Fibroblast of lung (primary cell): ENCODE measurements at places on chromosomes 12 and 14. TPM values are rescaled to one million over a fixed set of nuclear protein-coding genes. Genes with fewer than 3 reads are reported as not detected.

Gene ETFBKMT
- 4.4 and 6.1 TPM in 2 replicates for total RNA-seq

Gene TXNRD1
- 737 and 1,000 TPM in 2 replicates for total RNA-seq

Gene TPH2
- not detected in 2 replicates for total RNA-seq

Gene NEDD8
- 140 and 145 TPM in 2 replicates for total RNA-seq

Gene GPR65
- under 0.01 and 0.17 TPM in 2 replicates for total RNA-seq

Gene RAP1B
- 121 and 194 TPM in 2 replicates for total RNA-seq
